ENCODE measurements at places on chromosomes 1 and 21.

- no peak for DNase-seq
Observed at GRCh38 chr1:217373761-217374701, 256.9 kb downstream of the GPATCH2 start.

DNA sequence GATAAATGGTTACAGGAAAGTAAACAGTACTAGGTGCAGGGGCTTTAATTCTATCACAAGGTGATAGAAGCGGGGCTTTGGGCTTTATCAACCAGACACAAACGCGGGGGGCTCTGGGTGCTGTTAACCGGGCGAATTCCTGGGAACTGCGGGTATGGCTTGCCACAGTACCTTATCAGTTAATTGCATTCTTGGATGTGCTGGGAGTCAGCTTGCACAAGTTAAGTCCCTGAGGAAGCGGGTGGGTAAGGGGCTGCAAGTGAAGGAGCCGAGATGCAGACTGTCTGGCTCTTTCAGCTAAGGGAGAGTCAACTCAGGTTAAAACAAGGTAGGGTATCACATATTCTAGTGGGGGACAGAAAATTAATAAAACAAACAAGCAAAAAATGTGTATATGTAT, 661 bp downstream of the GBP4 start:
- no peak for DNase-seq

- DNase-seq, result no peak
Observed at GRCh38 chr1:18571275-18571674, 59.4 kb upstream of the PAX7 start.

GRCh38 chr1:2376261-2376741, 15.1 kb downstream of the MORN1 start:
- no peak for DNase-seq

Measured in activated naive CD4-positive, alpha-beta T cell (primary cell).